ENCODE measurements at places on chromosomes 5 and 9.

DNA sequence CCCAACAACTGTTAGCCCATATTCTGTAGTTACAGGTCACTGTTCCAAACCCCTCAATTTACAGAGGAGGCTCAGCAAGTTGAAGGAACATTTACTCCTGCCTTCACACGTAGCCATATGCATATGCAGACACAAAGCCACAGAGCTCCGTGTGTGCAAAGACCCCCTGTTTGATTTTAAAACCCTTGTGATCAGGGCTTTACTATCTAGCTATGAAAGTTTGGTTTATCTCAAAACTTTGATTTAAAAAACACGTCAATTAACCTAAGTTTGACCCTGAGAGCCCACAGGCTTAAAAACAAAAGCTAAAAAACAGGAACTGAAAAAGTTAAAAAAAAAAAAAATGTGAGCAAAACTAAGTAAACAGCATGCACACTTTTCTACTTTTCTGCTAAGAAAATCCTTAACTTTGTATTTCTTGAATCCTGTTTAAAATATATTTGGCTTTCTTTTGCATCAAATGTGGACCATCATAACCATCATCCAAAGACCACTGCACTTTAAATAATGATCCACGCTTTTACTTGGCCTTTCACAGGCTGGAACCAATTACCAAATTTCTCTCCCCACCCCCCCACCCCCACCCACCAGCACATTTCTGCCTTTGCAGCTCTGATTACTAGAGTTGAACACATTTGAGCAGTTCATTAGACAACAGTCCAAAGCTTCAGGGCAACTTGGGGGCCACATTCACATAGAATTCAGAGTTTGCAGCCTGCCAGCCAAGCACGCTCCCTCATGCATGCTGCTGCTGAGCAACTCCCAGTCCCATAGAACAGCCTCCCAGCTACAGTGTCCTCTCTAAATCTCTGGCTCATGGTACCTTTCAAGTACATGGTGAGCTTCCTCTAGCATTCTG lies 128.8 kb upstream of the MAP3K1 start:
- DNase-seq, result no peak

DNA sequence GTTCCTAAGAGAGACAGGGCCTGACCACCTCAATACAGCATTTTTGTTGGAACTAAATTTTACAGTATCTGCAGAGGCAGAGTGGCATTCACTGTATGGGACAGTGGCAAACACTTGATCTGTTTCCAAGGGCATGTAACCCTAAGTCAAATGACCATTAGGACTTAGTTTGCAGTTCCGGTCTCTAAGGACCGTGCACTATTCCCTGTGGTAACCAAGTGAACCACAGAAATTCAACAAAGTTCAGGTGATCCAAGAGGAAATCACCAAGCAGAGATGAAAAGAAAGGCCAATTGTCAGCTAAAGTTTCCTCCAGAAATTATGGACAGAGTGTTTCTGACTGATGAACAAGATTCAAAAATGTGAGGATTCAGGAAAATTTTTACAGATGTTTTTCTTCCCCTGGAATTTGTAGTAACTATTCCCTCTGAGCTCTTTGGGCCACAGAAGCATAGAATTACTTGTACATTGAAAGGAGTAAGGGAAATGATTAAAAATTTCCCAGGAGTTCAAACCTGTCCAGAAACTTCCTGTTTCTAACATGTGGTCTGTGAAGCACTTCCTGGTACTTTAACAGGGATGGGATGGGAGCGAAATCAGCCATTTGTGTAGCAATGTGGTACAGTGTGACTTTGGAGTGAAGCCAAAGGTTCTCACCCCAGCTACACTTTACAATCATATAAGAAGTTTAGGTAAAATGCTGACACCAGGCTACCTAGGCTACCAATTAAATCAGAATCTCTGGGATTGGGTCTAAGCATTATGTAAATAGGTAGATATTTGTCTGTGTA lies 266.1 kb upstream of the MAP3K1 start:
- no peak for DNase-seq

DNA sequence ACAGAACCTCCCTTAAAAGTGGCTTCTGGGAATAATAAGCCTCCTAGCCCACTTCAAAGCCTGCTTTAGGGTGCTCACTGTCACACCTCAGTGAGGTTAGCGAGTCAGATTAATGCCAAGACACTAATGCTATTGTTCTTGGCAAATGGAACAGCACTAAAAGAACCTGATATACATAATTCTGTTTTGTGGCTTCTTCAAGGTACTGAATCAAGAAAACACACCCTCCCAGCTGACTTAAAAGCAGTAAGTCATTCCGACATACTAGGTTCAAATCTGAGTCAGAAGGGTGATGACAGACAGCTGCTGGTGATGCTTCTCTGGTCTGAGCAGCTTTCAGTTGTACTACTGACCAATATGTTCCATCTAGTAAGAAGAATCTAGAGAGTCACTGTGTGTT lies 121.6 kb downstream of the OXCT1 start:
- DNase-seq, result no peak

DNA sequence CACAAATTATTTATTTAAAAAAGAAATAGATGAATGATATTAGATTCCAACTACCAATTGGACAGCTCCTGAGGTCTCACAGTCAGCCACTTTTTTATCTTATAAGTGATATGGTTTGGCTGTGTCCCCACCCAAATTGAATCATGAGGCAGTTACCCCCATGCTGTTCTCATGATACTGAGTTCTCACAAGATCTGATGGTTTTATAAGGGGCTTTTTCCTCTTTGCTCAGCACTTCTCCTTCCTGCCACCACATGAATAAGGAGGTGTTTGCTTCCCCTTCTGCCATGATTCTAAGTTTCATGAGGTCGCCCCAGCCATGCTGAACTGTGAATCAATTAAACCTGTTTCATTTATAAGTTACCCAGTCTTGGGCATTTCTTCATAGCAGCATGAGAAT lies 12.9 kb downstream of the NLN start:
- DNase-seq, result no peak

DNA sequence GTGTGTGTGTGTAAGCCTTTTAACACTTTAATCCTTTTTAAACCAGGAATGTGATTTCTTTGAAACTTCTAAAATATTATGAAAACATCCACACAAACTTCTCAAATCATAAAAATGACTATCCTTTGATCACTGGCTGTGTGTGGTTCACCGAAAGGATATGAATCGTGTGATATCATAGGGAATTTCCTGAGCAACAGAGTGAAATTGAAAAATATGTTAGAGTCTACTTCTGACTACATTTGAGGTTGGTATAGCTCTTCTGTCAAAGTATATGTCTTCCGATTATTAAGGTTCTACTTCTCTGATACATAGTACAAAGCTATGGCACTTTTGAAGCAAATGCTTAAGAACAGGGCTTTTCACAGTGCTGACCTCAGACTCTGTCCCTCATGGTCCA lies 40.3 kb downstream of the RGMB start:
- DNase-seq, result no peak

- no peak for DNase-seq
Observed at GRCh38 chr5:67807439-67807888, 408.1 kb upstream of the PIK3R1 start.

DNA sequence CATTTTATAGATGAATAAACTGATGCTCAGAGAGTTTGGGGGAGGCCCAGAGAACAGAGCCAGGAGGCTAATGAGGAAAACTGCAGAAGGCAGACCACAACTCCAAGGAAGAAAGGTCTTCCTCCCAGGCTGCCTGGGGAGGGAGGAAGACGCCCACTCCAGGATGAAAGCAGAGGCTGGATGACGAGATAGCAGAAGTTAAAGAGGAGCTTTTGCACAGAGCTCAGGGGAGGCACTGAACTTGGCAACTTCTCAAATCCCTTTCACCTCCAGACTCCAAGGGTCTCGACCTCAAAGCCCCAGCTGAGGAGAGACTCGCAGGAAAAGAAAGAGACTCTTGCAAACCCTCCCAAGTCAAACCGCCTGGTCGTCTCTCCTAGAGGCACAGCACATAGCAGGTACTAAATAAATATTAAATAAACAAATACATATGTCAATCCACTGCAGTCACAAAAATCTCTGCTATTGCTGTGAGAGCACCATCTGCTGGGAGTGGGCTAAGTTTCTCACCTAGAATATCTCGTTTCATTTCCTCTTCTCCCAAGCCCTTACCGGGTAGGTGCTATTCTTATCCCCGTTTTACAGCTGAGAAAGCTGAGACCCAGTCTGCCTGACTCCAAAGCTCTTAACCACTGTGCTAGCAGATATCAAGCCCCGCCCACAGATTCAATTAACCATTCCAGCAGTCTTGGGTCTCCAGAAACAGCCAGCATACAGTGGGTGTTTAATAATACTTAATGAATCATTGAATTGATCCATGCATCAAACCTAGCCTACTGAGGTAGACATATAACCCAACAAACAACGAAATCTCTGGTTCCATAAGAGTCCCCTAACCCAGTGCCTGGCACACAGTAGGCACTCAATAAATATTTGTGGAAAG lies 97.8 kb upstream of the HAND1 start:
- DNase-seq, result no peak
